K562 (cell line): ENCODE measurements at places on chromosomes 5 and 9. TPM values are rescaled to one million over a fixed set of nuclear protein-coding genes. Genes with fewer than 3 reads are reported as not detected.

GRCh38 chr5:17305964-17306725 is 88.7 kb downstream of the BASP1 start:
- DNase-seq: no peak

GRIA1 gene
- not detected in 2 replicates for total RNA-seq

TMEM171 gene
- not detected in 2 replicates for total RNA-seq

- no peak for DNase-seq
Measured at GRCh38 chr5:56482363-56482762, 249.2 kb upstream of the ANKRD55 start.

DNA sequence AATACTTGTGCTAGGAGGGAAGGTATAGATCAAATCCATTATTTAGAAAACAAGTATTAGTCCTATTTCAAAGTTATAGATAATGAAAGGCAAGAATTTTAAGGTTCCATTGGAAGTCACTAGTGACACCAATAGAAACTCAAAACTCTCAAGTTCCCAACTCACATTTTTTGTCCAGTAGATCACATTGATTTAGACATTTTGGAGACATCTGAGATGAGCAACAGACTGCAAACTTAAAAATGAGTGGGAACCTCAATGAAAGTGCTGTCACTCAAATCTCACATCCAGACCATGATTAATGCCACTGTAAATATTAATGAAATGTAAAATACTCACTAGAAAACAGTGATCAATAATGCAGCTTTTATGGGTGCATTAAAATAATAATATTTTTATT is 405.0 kb downstream of the ENC1 start:
- no peak for DNase-seq

DNA sequence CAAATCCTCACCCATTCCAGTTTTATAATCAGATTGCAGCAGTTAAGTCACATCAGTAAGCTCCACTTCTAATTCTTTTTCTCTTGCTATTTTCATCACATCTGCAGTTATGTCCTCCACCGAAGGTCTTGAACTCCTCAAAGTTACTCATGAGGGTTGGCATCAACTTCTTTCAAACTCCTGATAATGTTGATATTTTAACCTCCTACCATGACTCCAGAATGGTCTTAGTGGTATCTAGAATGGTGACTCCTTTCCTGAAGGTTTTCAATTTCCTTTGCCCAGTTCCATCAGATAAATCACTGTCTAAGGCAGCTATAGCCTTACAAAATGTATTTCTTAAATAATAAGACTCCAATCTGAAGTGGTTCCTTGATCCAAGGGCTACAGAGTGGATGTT is 53.8 kb upstream of the EDIL3 start:
- no peak for DNase-seq

CDH6 gene
- total RNA-seq: 0.07 TPM in 1 of 2 replicates, not detected in the other
